Stimulated activated CD4-positive, alpha-beta T cell treated with anti-CD3 and anti-CD28 coated beads, Interleukin-2, amount 100 ng/mL, for 4 hours (primary cell): ENCODE measurements at places on chromosomes 2 and 18.

DNA sequence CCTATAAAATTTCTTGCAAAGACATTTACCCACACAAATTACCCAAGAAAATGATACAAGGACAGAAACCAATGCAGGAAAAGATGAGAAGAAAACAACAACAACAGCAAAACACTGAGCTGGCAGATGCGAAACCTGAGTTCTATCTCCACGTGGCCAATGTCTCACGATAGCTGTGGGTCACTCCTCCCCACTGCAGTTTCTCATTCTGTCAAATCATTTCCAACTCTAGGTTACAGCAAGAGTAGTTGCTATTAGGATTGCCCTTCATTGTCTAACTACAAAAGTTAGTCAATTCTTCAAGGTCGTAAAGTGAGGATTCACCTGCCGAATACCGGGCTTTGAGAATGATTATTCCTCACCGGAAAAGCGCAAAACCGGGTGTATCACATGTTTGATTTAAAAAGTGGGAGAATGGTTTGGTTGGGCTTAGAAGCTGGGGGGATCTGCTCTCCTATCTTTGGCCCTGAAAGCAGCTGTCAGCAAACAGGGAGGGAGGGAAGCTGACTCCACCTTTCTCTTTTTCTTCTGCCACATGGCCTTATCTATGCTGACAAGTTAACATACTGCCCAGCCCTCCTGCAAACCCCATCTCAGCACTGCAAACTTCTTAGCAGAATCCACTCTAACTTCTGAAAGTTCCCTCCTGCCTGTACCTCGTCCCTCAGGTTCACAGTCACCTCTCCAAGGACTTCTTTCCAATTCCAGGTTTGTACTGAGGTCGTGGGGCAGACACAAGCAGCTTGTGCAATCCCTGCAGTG, 473.0 kb downstream of the SOX11 start:
- no peak for DNase-seq

- DNase-seq, result no peak
Observed at GRCh38 chr2:85278361-85278760, 49.4 kb downstream of the TGOLN2 start.

DNA sequence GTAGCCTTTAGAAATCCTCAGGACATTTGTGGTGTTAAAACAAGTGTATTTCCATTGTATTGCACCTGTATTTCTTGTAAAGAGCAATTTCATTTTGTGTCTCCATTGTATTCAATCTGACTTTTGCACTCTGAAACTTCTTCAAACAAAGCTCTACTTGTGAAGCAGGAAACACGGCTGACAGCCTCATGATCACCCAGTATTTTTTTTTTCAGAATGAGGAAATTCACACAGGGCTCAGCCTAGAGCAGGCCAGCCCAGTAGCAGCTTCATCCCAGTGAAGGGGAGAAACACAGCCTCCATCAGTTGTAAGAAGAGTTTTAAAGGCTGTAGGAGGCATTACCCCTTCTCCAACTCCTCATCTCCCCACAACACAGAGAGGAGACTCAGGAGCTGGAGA, 175.9 kb upstream of the KLHL29 start:
- no peak for DNase-seq

DNA sequence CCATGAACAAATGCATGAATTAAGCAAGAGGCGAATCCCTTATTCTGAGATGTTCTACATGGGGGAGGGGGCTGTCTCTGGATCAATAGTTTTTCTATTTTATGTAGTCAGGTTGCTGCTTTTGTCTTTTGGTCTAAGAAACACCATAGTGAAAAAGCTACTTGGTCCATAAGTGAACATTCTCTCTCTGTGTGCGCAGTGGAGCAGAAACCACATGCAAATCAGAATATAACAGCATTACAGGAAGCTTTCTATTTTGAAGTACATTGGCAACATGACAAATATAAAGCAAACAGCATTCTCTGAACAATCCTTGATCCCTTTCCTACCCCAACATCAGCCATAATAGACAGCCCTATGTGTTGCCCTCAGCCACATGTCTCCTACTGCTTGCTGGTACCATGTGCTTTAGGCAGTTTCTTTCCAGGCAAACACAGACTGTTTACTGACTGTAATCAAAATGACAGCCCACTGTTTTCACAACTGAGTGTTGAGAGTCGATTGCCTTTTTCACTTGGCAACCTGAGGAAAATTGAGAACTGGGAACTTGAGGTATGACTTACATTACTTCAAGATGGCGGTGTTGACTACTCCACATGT, 10.6 kb downstream of the SCN3A start:
- no peak for DNase-seq

DNA sequence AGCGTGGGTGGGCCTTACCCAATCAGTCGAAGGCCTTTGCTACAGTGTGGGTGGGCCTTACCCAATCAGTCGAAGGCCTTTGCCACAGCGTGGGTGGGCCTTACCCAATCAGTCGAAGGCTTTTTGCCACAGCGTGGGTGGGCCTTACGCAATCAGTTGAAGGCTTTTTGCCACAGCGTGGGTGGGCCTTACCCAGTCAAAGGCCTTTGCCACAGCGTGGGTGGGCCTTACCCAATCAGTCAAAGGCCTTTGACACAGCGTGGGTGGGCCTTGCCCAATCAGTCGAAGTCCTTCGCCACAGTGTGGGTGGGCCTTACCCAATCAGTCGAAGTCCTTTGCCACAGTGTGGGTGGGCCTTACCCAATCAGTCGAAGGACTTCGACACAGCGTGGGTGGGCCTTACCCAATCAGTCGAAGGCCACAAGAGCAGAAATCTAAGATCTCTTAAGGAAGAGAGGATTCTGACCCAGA, 16.3 kb upstream of the GAL3ST2 start:
- DNase-seq, result no peak

DNA sequence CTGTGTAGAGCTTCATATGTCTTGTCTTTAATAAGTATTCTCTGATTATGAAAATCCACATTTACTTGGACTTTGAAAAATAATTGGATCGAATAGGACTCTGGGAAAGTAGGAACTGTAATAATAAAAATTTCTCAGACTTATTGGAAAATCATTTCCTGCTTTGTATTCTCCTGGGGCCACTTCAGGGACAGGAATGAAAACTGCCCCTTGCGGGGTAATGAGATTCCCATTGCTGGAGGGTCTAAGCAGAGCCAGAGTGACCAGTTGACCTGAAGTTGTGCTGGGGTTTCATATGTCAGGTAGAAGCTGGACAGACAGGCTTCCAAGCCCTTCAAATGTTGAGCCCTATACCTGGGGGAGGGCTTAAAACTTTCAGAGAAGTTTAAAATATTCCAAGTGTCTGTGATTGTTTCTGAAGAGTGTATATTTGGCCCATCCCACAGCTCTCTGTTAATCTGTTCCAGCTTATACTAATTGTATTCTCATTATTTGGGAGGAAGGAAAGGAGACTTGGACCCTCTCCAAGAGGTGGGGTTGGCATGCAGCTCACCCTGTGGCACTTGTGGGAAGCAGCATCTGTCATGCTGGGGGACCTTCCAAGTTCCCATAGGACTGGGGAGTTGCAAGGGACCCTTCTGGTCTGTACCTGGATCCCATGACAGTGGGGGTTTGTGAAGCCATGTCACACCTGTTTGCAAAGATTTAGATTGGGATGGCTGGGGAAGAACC, 268.7 kb upstream of the ATP5MC3 start:
- DNase-seq, result no peak

GRCh38 chr2:2234398-2235195, 96.5 kb downstream of the MYT1L start:
- no peak for DNase-seq

GRCh38 chr2:191666732-191667131, 11.2 kb upstream of the NABP1 start:
- DNase-seq, result no peak
